ENCODE measurements at places on chromosomes 4 and X. TPM values are rescaled to one million over a fixed set of nuclear protein-coding genes. Genes with fewer than 3 reads are reported as not detected.

The TGIF2LX gene
- not detected for total RNA-seq

The NSG1 gene
- 2.2 TPM for total RNA-seq

The NELFA gene
- 19.5 TPM for total RNA-seq

The ALAS2 gene
- total RNA-seq: not detected

The C4orf36 gene
- 0.88 TPM for total RNA-seq

The CSAG1 gene
- 0.54 TPM for total RNA-seq

The CCSER1 gene
- not detected for total RNA-seq

The MMRN1 gene
- not detected for total RNA-seq

The PCDH7 gene
- 0.09 TPM for total RNA-seq

The KCND1 gene
- 1.4 TPM for total RNA-seq

The PABPC1L2B gene
- total RNA-seq: not detected

The SLITRK2 gene
- total RNA-seq: not detected

All from A549 treated with CORT108297 at 1 μM for 4 hours (cell line).